Stimulated activated CD8-positive, alpha-beta memory T cell treated with anti-CD3 and anti-CD28 coated beads, Interleukin-15, amount 100 ng/mL, for 24 hours (primary cell): ENCODE measurements at places on chromosomes 13 and 19.

GRCh38 chr13:99230991-99231390 lies 27.2 kb downstream of the GPR18 start:
- DNase-seq: no peak

DNA sequence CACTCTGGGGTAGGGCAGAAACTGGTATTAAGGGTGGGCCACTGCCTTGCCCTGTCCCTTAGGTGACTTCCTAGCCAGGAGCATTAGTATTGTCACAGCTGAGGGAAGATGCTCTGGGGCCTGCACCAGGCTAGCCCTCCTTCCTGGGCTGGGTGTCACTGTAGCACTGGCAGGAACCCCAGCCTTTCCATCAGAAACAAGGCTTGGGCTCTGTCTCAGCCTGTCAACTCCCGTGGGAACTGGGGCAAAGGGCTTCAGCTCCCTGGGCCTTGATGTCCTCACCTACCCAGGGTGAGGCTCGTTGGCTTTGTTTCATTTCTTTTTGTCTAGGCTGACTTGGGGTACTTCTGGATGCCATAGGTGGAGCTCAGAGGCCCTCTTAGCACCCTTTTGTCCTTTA lies 18.0 kb downstream of the PAF1 start:
- DNase-seq: no peak

DNA sequence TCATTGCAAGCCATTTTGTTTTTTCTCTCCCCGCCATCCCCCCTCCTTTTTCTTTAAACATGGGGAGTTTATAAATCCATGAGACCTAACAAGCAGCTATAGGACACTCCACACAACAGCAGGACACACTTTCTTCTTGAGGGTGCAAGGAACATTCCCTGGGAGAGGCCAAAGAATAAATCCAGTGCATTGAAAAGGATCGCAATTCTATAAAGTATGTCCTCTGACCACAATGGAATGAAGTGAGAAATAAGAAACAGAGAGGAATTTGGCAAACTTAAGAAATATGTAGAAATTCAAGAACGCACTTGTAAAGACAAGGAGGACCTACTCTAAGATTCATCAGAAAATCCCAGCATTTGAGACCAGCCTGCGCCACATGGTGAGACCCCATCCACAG lies 11.9 kb downstream of the KLF2 start:
- DNase-seq: no peak

- DNase-seq: no peak
Measured at GRCh38 chr13:31444266-31444856, 244.6 kb downstream of the B3GLCT start.

DNA sequence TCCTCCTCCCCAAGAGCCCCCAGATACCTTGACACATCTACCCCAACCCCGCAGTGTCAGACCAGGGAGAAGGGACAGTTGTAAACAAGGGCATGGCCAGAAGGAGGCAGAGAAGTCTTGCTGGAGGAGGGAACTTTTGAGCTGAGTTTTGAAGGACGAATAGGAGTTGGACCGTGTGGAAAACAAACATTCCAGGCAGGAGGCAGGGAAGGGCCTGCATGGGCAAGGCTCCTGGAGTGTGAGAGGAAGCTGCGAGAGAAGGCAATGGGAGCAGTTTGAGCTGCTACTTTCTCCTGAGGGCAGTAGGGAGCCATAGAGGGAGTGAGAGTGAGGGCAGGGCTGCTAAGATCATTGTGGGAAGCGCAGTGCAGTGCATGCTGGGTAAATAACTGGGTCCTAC lies 23.3 kb downstream of the IL12RB1 start:
- DNase-seq: no peak

DNA sequence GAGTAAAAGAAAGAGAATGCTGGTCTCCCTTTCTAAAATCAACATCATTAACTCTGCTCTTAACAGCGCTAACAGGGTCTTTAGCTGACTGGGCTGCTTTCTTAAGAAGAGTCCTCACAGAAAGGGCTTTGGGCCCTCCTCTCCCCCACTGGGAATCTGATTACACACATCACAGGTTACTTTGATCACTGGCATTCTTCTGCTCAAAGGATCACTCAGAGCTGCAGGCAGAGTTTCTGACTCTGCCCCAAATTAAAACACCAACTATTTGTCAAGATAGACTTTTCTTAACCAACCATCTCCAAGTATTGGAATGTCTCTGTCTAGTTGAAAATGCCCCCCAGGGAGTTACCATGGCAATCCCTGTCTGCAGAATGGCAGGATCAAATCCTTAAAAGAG lies 31.1 kb upstream of the SIAH3 start:
- no peak for DNase-seq

DNA sequence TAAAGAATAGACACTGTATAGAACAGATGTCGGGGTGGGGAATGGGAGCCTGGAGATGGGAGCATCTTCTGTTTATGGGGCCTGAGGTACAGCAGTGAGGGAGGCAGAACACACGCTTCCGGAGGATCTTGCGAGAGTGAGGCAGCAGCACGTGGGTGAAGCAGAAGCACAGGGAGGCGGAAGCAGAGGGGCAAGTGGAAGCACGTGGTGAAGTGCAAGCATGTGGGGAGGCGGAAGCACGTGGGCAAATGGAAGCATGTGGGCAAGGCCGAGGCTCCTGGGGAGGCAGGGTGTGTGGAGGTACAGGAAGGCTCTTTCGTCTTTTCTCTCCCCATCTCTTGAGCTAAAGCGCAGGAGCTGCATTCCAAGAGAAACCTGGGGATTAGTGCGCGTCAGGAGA lies 198.4 kb downstream of the ATP8A2 start:
- no peak for DNase-seq

GRCh38 chr13:109784590-109785140 lies 1.7 kb downstream of the IRS2 start:
- DNase-seq: peak; percentile 50
